RPMI8226 (cell line): ENCODE measurements at places on chromosomes 11 and 22.

- DNase-seq, result peak; percentile 37
These were observed 21.9 kb upstream of the GRIA4 start for GRCh38 chr11:105588001-105588400.

DNA sequence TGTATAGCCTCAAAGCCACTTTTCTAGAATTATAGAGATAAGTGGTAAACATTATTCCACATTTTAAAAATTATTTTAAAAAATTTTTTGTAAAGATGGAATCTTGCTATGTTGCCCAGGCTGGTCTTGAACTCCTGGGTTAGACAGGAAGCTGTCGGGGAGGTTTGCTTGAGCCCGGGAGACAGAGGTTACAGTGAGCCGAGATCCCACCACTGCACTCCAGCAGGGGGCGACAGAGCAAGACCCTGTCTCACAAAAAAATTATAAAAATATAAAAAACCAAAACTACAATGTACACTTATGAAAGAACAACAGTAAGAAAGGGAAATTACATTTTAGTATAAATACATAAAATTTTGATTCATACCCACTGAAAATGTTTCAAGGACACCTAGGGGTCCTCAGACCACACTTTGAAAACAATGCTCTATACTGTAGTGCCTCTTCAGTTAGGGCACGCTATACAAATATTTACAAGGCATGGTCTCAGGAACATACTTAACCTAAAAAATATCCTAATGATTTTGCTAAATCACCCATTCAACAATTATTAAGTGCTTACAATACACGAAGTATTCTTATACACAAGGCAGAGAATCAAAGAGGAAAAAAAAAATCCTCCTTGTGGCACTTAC lies 111.2 kb downstream of the MRTFA start:
- peak; percentile 56 for DNase-seq

DNA sequence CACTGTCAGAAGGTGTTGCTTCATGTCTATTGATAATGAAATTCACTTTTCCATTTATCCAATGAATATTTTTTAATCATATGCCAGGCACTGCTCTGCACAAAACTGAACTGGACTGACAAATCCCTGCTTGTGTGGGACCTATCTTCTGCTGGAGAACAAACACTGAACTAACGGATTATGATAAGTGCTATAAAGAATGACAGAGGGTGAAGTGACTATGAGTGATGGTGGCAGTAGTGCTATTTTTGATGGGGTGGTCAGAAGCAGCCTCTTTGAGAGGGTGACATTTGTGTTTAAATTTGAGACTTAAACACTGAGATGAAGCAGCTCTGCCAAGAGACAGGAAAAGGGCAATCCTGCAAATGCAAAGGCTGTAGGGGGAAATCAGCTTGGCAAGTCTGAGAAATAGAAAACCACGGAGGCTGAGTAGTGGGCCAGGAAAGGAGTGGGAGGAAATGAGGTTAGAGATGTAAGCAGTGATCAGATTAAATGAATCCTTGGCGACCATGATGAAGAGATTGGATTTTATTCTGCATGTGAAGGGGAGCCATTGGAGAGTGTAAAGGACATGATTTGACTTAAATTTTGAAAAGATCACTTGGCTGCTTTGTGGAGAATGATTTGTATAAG lies 6.0 kb downstream of the TBCEL start:
- no peak for DNase-seq

DNA sequence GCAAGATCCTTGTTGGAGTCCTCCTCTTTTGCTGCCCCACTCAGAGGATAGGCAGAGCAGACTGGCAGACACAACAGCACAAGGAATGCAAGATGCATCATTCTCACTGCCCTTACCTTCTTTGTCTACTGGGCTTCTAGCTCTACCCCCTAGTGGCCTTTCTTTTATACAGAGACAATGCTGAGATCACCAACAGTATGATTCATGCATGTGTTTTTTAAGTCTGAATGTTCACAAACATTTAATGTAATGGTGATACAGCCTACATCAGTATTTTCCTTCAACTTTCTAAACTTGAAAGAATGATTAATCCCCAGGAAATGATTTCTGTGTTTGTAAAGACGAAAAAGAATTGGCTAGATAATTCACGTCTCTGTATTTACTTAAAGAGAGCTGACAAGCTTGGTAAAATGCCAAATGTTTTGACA lies at the start of gene MMP10:
MMP10 (minus strand) TSS at position 138 of the 428 bp plus-strand sequence; CDS start at position 101, 37 bp downstream.
- DNase-seq, result no peak

DNA sequence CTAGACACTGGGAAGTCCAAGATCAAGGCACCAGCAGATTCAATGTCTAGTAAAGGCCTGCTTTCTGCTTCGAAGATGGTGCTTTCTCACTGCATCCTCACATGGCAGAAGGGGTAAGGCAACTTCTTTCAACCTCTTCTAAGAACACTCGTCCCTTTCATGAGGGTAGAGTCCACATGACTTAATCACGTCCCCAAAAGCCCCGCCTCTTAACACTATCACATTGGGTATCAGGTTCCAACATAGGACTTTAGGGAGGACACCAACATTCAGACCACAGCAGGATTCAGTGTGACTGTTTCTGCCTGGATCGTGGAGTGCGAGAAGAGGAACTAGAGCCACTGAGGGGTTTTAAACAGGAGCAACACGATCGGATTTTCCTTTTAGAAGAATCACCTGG lies 3.7 kb upstream of the TIRAP start:
- no peak for DNase-seq

DNA sequence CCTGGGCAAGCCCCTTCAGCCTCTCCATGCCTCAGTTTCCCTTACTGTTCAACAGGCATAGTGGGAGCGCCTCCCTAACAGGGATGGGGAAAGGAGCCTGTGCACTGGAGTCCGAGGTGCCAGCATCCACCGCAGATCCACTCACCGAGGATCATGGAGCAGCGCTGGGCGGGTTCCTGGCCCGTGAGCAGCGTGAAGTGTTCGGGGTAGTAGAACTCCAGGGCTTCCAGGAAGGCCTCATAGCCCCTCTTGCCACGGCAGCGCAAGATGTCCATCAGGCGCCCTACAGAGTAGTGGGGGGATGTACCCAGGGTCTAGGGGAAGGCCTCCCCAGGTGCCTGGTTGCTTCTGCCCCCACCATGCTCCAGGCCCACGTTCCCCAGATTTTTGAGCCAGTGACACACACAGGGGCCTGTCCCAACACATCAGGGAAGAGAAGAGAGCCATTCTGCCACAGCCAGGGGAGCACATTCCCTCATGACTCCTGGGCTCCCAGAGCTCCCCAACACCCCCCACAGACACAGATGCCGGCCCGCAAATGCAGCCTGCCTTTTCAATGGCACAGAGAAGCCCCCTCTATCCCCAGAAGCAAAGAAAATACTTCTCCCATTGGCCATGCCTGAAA lies 1.3 kb downstream of the CARD10 start:
- no peak for DNase-seq

DNA sequence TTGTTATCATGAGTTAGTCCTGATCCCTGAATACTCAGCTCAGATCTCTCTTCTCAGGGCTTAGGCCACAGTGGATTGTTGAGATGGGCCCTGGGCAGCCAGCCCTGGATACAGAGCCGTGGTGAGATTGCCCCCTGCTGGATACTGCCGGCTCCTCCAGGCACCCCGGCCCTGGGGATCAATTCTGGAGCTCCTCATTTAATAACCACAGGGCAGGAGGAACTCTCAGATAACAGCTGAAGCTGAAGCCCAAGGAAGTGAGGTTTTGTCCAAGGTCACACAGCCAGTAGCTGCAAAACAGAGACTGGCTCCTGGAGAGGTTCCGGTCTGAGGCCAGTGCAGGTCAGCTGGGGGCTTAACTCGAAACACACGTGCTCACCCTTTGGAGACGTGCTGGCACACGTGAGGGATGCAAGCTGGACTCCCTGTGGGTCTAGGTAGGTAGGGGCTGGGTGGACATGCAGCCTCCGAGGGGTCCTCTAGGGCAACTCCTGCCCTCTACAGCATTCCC lies 16.0 kb downstream of the USH1C start:
- peak; percentile 60 for DNase-seq
